ENCODE measurements at places on chromosomes 16 and 17.

- DNase-seq, result no peak
Observed at GRCh38 chr17:38815576-38816193, 9.4 kb downstream of the CWC25 start.

DNA sequence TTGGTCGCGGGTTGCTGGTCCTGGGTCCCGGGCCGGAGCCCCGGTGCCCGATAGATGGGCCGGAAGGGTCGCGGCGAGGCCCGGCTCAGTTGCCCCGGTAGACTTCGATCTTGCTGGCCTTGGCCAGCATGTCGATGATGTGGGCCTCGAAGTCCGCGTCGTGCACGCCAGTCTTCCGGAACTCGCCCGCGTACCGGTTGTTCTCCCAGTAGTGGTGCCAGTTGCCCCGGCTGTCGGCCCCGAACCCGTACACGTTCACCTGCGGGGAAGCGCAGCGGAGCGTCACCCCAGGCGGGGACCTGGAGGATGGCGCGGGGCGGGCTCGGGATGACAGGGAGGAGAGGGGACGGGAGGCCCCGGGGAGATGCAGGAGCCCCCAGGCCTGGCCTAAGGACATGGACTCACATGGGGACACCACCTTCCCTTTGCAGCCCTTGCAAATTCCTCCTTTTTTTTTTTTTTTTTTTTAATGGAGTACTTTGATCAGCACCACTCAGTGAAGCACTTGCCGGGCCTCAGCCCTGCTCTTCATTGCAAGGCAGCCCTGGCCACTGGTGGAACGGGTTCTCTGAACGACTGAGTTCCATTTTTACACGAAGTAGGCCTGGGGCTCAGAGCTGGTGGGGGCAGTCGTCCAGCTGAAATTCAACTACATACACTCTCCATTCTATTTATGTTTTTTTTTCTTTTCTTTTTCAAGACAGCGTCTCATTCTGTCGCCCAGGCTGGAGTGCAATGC lies 35.1 kb downstream of the DDX19A start:
- DNase-seq, result no peak

DNA sequence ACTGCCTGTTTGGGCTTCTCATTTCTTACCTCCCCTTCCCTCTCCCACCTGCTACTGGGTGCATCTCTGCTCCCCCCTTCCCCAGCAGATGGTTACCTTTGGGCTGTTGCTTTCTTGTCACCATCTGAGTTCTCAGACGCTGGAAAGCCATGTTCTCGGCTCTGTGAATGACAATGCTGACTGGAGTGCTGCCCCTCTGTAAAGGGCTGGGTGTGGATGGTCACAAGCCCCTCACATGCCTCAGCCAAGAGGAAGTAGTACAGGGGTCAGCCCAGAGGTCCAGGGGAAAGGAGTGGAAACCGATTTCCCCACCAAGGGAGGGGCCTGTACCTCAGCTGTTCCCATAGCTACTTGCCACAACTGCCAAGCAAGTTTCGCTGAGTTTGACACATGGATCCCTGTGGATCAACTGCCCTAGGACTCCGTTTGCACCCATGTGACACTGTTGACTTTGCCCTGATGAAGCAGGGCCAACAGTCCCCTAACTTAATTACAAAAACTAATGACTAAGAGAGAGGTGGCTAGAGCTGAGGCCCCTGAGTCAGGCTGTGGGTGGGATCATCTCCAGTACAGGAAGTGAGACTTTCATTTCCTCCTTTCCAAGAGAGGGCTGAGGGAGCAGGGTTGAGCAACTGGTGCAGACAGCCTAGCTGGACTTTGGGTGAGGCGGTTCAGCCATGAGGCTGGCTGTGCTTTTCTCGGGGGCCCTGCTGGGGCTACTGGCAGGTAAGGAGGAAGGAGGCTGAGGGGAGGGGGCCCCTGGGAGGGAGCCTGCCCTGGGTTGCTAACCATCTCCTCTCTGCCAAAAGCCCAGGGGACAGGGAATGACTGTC lies at the start of gene CD68:
TSS of gene CD68 (plus strand) at position 638 of the 833 bp plus-strand sequence. CDS start at position 678, 40 bp downstream.
- no peak for DNase-seq

- no peak for DNase-seq
Observed at GRCh38 chr16:72884573-72884972, 163.4 kb downstream of the ZFHX3 start.

DNA sequence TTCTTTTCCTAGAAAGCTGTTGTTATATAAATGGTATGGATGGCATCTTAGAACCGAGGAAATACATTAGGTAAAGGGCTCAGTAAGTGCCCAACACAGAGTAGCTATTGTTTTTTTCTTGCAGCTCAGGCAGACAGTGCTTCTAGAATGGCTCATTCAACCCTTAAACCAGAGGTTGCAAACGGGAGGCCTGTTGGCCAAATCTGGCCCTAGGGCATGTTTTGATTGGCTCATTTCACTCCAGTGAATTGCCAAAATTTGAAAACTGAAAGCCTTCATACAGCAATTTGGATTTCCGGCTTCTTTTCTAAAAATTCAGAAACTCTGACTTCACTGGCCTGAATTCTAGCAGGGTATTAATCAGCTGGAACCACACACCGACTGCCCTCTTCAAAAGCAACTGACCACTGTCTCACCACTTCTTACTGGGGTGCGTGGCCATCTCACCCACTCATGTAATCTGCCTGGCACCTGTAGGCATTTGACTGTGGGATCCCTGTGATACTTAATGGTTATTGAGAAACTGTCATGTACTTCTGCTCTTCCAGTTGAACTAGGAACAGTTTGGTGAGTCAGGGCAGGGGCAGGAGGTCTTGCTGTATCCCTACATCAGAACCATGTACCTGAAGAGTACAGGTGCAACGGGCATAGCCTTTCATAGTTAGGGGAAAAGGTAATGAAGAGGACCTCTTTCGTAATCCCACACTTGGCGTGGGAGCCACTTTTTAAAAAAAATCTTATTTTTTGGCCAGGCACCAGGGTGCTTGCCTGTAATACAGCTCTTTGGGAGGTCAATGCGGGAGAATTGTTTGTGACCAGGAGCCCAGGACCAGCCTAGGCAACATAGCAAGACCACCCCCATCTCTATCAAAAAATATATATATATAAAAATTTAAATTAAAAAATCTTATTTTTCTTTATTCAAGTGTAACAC lies 53.6 kb upstream of the SCNN1B start:
- no peak for DNase-seq

GRCh38 chr17:82911822-82912221 lies 72.0 kb upstream of the ZNF750 start:
- no peak for DNase-seq

DNA sequence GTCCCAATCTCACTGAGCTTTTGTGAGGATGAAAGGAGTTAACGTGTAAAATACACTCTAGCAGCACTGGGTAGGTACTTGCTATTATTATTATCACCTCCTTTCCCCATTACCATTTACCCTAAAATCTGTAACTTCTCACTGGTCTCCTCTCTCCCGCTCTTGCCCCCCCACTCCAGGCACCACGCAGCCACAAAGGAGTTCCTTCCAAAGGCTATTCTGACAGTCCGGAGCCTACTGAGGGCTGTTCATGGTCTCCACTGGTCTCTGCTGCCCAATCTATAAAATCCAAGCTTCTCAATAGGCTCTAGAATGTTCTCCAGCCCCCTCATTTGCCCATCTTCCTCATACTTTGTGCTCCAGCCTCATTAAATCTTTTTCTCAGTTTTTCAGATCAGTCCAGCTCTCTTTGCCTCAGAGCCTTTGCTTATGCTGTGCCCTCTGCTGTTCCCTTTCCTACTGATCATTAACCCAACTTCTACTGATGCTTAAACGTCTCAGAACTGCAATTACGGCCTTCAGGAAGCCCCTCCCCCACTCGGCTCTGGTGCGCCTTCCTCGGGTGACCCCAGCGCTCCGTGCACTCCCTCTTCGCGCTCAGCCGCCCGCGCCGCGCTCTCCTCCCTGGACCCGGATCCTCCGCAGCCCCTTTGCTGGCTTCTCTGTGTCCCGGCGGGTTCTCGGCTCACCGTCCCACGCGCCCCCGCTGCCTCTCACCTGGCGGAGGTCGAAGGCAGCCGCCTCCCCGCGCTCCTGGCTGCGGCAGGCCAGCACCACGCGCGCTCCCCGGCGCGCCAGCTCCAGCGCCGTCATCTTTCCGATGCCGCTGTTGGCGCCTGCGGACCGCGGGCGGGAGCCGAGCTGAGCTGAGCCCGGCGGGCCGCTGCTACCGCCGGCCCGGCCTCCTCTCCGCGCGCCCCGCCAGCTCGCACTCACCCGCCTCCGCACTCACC lies 737 bp downstream of the DHRS13 start:
- no peak for DNase-seq

GRCh38 chr17:42389135-42389417 lies 834 bp upstream of the STAT3 start:
- no peak for DNase-seq

GRCh38 chr17:55266051-55266957 lies 1.5 kb downstream of the HLF start:
- DNase-seq, result no peak

- DNase-seq, result no peak
Observed at GRCh38 chr17:65305778-65306177, 168.6 kb downstream of the RGS9 start.

DNA sequence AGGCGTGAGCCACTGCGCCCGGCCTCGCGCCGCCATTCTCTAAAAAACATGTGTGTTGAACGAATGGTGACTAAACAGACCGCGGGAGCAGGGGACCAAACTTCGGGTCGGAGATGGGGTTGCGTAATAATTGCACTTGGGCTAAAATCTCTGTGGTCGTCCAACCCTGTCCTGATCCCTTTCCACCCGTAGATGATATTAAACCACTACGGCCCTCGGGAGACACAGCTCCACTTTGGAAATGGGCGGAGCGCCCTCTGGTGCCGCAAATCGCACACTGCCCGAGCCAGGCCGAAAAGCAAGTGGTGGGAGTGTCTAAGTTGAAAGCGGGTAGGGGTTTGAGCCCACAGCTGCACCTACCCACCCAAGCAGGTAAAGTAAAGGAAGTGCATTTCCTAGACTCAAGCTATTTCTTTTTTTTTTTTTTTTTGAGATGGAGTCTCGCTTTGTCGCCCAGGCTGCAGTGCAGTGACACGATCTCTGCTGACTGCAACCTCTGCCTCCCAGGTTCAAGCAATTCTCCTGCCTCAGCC lies 17.0 kb downstream of the CAVIN1 start:
- no peak for DNase-seq

- DNase-seq, result no peak
Observed at GRCh38 chr17:55167024-55167725, 97.6 kb upstream of the HLF start.

DNA sequence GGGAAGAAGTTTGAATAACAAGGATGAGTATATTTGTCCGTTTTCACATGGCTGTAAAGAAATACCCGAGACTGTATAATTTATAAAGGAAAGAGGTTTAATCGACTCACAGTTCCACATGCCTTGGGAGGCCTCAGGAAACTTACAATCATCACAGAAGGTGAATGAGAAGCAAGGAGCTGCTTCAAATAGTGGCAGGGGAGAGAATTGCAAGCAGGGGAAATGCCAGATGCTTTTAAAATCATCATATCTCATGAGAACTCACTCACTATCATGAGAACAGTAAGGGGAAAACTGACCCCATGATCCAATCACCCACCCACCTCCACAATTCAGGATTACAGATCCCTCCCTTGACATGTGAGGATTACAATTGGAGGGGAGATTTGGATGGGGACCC lies 212.8 kb upstream of the CDH8 start:
- DNase-seq, result no peak

- DNase-seq, result no peak
Observed at GRCh38 chr16:80580109-80580832, 39.5 kb downstream of the DYNLRB2 start.

DNA sequence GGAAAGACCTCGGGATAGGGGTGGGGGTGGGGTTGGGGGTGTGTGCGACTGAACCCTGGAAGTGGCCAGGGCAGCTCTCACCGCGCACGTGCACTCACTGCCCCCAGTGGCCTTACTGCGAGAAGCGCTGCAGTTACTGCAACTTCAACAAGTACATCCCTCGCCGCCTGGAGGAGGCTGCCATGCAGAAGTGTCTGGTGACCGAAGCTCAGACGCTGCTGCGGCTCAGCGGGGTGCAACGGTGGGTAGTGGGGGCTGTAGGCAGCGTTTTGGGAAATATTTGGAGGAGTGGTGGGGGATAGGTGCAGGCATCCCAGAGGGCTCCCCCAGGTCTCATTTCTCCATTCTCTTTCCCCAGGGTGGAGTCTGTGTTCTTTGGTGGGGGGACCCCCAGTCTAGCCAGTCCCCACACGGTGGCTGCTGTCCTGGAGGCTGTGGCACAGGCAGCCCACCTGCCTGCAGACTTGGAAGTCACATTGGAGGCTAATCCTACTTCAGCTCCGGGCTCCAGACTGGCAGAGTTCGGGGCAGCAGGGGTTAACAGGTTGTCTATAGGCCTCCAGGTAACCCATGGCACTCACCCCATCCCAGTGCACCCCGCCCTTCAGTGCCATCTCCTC lies 972 bp downstream of the RSAD1 start:
- DNase-seq, result no peak

DNA sequence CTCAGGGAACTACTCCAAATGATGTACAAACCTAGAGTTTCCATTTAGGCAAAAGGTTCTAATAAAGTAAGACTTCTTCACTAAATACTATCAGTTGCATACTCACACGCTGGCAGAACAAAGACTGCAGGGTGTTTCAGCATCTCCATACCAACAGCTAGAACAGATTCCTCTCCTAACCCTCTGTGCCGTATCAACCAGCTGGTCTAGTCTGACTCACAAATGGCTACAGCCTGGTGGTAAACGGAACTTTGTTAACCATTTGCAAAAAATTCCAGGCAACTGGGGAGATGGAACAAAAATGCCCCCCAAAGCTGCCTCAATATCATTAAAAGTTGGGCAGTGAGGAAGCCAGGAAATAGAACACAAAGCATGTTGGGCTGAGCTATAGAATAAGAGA lies 217.1 kb downstream of the GRIN2A start:
- no peak for DNase-seq

DNA sequence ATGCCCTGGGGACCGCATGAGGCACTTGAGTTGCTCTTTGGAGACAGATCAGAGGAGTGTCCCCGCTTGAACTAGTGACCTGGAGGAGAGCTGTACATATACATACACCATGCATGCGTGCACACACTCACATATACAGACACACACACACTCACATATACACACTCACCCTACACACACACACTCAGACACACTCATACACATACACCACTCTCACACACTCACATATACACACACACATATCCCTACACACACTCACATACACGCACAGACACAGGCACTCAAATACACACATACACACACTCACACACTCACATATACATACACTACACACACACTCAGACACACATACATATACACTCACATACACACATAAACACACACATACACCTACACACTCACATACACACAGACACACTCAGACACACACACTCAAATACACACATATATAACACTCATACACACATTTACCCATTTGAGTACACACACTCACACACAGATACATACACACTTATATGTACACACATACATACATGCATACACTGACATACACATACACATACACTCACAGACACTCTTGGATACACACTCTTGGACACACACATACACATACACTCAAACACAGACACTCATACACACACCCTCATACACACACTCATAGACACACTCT lies 5.4 kb upstream of the MPP2 start:
- DNase-seq, result no peak

- no peak for DNase-seq
Observed at GRCh38 chr16:67028167-67028695, 718 bp upstream of the CBFB start.
